ENCODE measurements at places on chromosomes 12 and 14.

DNA sequence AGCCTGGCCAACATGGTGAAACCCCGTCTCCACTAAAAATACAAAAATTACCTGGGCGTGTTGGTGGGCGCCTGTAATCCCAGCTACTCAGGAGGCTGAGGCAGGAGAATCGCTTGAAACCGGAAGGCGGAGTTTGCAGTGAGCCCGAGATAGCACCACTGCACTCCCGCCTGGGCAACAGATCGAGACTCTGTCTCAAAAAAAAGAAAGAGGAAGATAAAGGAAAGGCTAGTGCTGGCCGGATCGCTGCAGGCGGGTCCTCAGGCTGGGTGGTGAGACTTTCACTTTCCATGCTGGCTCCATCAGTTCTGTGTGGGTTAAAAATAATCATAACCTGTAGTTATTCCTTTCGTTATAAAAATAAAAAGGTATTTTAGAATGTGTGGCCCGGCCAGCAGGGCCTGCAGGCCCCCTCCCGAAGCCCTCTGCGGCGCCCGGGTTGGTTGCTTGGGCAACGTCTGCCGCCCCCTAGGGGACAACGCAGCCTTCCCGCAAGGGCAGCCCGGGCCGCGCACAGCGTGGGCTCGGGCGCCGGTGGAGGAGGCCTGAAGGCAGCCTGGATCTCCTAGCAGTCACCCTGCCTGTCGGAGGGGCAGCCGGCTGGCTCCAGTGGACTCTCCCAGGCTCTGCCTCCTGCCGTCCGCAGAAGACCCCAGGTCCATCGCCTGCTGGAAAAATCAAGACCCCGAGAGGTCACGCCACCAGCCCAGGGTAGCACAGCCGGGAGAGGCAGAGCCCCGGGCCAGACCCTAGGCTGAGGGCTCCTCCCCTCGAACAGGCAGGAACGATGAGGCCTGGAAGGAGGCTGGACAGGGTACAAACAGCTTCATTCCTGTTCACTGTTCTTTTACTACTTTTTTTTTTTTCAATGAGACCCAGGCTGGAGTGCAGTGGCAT is 5.0 kb upstream of the SLC25A47 start:
- peak; percentile 64 for DNase-seq

- no peak for DNase-seq
These were observed 988 bp upstream of the TMEM263 start for GRCh38 chr12:106954462-106955376.

DNA sequence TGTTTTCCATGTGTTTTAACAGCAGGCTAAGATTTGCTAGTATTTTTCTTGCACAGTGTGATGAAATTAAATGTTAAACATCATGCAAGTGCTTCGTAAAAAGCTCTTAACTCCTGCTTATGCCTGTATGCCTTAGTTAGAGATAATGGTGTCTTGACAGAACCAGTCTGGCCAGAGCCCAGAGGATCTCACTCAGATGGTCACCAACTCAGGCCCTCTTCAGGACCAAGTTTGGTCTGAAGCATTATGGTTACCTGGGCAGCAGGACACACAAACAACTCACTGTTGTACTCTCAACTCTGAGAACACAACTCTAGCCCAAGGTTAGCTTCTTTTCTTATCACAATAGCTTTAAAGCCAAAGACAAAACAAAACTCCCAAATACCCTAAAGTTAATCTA is 115.4 kb downstream of the KIF21A start:
- no peak for DNase-seq

GRCh38 chr14:99991331-99991730 is 73.9 kb upstream of the EVL start:
- no peak for DNase-seq

- DNase-seq = no peak
These were observed 25.6 kb downstream of the MEG3 start for GRCh38 chr14:100851586-100851916.

- DNase-seq = peak; percentile 63
These were observed 226.1 kb downstream of the CHST11 start for GRCh38 chr12:104682790-104683279.

GRCh38 chr14:80958226-80958625 is 2.8 kb downstream of the TSHR start:
- no peak for DNase-seq

DNA sequence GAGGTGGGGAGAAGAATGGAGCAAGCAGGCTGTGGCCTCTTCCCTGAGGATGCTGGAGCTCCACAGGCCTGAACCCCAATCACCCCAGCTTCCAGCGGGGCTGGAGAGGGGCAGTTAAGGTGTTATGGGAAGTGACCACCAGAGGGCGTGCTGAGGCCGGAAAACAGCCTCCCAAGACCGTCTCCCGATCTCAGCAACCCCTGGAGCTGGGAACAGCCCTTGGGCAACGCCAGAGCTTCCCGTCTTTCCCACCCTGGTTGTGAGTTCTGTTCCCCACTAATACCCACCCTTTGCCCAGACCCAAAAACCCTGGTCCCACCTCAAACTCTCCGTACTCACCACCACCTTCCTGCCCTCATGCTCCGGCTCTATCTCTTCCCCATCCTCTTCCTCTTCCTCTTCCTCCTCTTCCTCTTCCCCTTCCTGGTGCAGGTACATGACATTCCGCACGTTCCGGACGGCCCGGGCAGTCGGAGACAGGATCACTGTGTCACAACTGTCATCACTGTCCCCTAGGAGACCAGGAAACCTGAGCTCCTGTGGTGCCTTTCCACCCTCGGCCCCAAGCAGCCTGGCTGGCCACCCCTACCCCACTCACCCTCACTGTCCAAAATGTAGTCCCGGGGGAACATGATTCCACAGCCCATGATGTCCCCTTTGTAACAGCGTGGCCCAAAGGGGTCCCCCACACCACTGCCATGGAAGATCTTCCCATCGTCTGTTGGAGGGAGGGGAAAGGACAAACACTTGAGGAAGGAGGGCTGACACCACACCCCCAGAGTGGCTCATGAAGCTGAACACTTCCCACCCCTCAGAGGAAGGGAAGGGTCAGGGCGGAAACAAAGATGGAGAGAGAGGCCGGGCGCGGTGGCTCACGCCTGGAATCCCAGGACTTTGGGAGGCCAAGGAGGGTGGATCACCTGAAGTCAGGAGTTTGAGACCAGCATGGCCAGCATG is 12.9 kb downstream of the SPRYD3 start:
- DNase-seq = peak; percentile 76

DNA sequence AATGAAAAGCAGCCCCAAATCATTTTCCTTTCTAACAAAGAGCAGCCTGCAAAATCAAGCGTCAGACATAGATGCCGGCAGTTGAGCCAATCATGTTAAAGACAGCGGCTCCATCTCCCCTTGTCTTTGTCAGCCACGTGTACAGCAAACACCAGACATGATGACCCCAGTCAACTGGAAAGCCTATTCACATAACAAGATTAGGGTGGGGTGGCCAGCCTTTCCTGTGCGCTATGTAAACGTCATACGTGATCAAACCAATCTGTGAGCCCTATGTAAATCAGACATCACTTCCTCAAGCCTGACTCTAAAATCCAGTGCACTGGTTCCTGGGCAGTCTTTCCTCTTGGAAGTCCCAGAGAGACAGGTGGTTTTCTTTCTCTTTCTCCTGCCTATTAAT is 9.9 kb upstream of the FICD start:
- no peak for DNase-seq

DNA sequence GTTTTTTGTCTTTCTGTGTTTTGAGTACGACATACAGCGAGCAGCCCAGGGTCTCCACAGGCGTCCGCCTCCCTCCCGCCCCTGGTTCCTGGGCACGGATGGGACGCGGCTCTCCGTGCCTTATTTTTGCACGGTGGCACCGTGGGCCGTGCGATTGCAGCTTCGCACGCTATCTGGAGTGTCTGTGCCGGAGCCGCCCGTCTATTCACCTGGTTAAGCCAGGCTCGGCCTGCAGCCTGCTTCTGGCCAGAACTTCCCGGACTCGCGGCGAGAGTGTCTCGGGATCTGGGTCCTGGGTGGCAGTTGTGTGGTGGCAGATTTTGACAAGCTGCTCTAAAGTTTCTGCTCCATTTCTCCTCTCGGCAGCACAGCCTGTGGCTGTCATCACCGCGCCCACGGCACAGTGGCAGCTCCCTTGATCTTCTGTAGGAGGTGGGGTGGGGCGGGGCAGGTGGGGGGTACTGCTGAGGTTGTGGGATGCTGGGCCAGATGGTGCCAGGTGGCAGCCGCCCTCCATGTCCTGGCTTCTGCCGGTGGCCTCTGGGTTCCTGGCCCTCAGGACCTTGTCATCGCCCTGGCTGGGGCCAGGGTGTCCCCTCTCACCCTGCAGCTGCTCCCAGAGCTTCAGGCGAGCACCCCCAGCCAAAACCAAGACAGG is 2.9 kb downstream of the MMP17 start:
- no peak for DNase-seq

DNA sequence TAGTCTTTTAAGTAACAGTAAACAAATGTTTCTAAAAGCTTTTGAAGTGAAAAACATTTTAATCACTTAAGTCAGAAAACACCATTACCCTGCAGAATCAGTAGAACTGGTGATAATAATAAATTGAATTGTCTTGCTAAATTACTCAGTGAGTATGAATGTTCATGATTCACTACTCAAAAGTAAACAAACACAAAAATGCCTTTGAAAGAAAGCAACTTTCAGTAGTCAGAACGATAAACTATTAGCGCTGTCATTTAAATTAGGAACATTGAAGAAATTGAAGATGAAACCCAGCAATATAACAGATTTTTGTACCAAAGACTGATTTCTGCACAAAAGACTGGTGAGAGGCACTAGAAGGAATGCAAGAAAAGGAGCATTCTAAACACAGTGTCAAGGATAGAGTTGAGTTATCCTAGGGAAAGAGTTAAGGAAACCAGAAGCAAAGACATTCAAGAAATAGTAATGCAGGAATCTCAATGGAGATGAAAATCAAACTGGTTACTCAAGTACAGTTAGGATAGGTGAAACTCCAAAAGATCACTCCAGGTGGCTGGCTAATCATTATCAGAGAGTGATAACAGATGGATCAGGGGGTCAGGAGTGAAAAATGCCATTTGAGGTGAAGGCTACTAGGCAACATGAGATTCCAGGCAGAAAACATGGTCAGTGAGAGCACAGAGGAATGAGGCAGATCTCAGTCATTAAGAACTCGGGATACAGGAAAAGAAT is 77.4 kb upstream of the ALG10 start:
- no peak for DNase-seq
